ENCODE measurements at places on chromosomes 2 and 18. TPM values are rescaled to one million over a fixed set of nuclear protein-coding genes. Genes with fewer than 3 reads are reported as not detected.

The SERPINB4 gene
- not detected for total RNA-seq

The CYP26B1 gene
- total RNA-seq = 0.05 TPM

The TMEM200C gene
- not detected for total RNA-seq

GRCh38 chr2:65919550-65920188, 487.3 kb upstream of the SPRED2 start:
- no peaks in the 10 kb centered on the region for H3K4me1 ChIP-seq
- H3K36me3 ChIP-seq = no peaks in the 10 kb centered on the region
- H3K27ac ChIP-seq = no peak overlapping the region
- no peak overlapping the region for H3K4me3 ChIP-seq
- no peaks in the 10 kb centered on the region for H3K27me3 ChIP-seq

The DTNA gene
- total RNA-seq = not detected

- H3K27me3 ChIP-seq = no peaks in the 10 kb centered on the region
- H3K36me3 ChIP-seq = peaks cover 22% of the 10 kb centered on the region
- no peak for DNase-seq
- H3K4me1 ChIP-seq = peaks cover 78% of the 10 kb centered on the region
- H3K27ac ChIP-seq = peak overlapping the region; percentile 88
Observed at GRCh38 chr2:233250985-233251305, 528 bp upstream of the ATG16L1 start.

The LONRF2 gene
- total RNA-seq = 0.08 TPM

GRCh38 chr2:74526649-74527230, 709 bp upstream of the DQX1 start:
- peaks cover 32% of the 10 kb centered on the region for H3K36me3 ChIP-seq
- H3K27ac ChIP-seq = no peak overlapping the region
- peaks cover 34% of the 10 kb centered on the region for H3K4me1 ChIP-seq
- no peak for DNase-seq

The DYNAP gene
- not detected for total RNA-seq

DNA sequence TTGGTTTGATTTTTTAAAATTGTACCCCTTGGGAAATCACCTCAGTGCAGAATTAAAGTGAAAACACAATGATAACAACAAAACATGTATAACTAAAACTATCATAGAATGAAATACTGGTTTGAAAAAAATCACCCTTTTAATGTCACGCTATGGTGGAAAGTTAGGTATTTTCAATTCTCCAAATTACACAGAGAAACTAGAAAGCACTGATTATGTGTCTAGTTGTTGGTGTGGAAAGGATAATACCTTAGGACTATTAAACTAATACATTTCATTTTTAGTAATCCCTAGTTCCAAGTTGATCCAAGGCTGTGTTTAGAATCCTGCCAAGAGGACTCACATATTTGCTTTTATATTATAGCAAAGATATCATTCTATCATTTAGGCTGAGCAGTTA, 71.2 kb downstream of the NUP35 start:
- H3K27ac ChIP-seq = no peak overlapping the region
- DNase-seq = no peak
- H3K27me3 ChIP-seq = no peaks in the 10 kb centered on the region
- peaks cover 3% of the 10 kb centered on the region for H3K36me3 ChIP-seq

The ZSWIM2 gene
- total RNA-seq = not detected

The SERPINB13 gene
- total RNA-seq = not detected

DNA sequence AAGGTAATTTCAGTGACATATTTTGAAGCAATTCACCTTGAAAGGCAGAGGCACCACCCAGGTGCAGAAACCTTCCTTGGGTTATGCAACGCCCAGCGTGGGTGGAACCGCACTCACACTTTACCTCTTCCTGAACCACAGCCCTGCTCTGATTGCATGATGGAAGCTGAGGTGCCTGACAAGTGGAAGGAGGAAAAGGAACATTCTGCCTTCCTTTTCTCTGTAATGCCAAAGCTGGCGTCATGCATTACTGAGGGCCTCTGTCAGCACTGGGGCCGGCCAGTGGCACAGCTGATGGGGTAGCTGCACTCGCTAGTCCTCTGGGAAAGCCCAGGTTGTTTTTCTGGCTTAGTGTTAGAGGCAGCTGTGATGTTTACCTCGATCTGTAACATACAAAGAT, 266.5 kb downstream of the NEDD4L start:
- H3K4me3 ChIP-seq = no peak overlapping the region
- H3K4me1 ChIP-seq = peaks cover 38% of the 10 kb centered on the region
- peak overlapping the region; percentile 24 for H3K27ac ChIP-seq
- peak; percentile 67 for DNase-seq
- H3K36me3 ChIP-seq = no peaks in the 10 kb centered on the region

The FN1 gene
- total RNA-seq = 0.41 TPM

GRCh38 chr2:178913049-178913441, 105.8 kb upstream of the TTN start:
- H3K4me1 ChIP-seq = no peaks in the 10 kb centered on the region
- H3K36me3 ChIP-seq = no peaks in the 10 kb centered on the region
- DNase-seq = no peak
- no peaks in the 10 kb centered on the region for H3K27me3 ChIP-seq

DNA sequence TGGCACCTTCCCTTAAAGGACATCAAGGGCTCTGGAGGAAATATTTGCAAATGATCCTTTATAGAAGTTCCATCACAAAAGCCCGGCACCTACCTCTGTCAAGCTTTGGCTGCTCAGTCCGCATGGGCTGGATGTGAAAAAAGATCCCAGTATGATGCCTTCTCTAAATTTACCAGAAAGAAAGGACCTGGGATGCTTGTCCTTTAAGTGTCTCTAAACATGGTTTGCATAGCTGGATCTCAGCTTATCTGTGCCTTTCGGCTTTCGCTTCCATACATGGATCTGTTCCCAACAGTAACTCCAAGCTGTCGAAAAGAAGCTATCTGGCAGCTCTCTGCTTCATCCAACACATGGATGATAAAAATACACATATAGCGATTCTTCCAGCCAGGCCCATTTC, 60.4 kb upstream of the SLC8A1 start:
- H3K36me3 ChIP-seq = no peaks in the 10 kb centered on the region
- no peaks in the 10 kb centered on the region for H3K27me3 ChIP-seq
- no peak overlapping the region for H3K27ac ChIP-seq

- no peak overlapping the region for H3K27ac ChIP-seq
- H3K4me3 ChIP-seq = no peak overlapping the region
- DNase-seq = no peak
- no peaks in the 10 kb centered on the region for H3K36me3 ChIP-seq
Observed at GRCh38 chr2:149781263-149781808, 193.8 kb upstream of the MMADHC start.

- no peak overlapping the region for H3K4me3 ChIP-seq
- no peak for DNase-seq
- no peak overlapping the region for H3K27ac ChIP-seq
- H3K4me1 ChIP-seq = no peaks in the 10 kb centered on the region
- no peaks in the 10 kb centered on the region for H3K36me3 ChIP-seq
Observed at GRCh38 chr2:194686569-194686968, 970.5 kb upstream of the SLC39A10 start.

The MDH1B gene
- 0.31 TPM for total RNA-seq

DNA sequence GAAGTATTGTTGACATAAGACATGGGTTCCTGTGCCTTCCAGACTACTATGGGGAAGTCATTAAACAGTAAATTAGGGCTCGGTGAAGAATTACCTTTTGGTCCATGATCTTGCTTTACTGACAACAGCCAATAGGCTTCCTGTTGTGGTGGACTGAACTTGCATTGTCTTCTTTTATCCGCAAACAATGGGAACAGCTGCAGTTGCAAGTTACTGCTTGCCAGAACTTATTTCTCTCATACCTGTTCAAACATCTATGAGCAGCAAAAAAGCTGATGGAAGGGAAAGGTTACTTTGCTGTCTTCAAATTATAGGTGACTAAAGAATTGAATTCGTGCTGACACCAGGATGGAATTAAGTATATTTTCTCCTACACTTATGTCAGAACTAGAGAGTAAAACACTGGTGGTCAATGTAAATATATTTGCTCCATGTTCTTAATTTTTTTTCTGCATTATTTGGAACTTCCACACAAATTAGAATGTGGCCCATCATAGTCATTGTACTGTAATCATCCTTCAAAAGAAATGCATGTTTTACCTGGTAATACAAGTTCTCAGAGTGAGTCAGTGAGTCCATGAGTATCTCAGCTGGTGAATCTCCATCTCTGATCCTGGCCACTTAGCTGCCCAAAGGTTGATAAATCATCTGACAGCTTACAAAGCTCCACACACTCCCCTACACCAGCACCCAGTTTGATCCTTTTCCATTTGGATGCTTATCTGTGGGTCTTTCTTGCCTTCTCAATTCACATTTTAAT, 37.3 kb upstream of the RNF152 start:
- no peak for DNase-seq
- H3K4me3 ChIP-seq = no peak overlapping the region
- H3K4me1 ChIP-seq = peaks cover 11% of the 10 kb centered on the region
- no peak overlapping the region for H3K27ac ChIP-seq
- no peaks in the 10 kb centered on the region for H3K36me3 ChIP-seq

DNA sequence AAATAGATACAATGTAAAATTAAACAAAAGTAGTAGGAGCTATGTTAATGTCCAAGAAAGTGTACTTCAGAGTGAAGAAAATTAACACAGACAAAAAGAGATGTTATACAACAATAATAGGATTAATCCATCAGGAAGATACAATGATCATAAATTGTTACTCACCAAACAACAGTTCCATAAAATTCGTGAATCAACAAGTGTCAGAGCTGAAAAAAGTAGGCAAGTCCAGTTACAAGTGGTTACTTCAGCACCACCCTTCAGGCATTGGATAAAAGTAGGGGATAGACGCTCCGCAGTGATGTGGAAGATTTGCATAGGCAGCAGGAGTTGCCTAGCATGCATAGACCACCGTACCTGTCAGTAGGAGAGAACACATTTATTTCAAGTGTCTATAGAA, 77.8 kb downstream of the ATP9B start:
- no peaks in the 10 kb centered on the region for H3K4me1 ChIP-seq
- peaks cover 11% of the 10 kb centered on the region for H3K36me3 ChIP-seq
- no peaks in the 10 kb centered on the region for H3K27me3 ChIP-seq
- DNase-seq = no peak

DNA sequence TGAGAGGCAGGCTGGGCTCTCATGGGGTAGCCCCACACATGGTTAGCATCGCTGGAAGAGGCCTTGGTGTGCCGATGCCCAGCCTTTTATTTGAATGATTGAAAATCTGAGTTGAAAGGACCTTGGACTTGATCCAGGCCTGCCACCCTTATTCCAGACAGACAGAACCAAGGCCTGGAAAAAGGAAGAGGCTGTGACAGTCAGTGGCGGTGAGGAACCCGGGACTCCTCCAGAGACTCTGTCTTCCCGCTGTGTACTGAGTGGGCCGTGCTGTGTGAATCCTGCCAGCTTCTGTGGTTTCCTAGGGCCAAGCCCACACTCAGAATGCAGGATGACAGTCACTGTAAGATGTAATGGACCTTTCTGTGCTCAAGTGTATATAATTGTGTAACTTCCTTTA, 218.5 kb downstream of the LDLRAD4 start:
- H3K27ac ChIP-seq = peak overlapping the region; percentile 69
- H3K4me1 ChIP-seq = peaks cover 47% of the 10 kb centered on the region
- H3K27me3 ChIP-seq = no peaks in the 10 kb centered on the region
- no peaks in the 10 kb centered on the region for H3K36me3 ChIP-seq

DNA sequence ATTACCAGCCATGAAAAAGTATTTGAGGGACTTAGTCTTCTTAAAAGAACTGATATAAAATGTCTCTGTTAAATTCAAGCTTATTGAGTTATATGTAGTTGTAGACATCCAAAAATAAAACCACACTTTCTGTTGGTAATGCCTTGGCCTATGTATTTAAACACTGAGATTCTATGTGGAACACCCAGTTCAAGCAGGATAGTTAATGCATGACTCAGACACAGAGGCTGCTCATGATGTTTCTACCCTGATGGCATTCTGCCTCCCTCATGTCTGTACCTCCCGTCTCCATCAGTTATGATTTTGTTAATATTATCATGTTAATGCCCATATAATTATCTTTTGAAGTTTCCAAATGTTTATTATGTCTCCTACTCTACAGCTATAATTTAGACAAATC, 164.5 kb downstream of the XIRP2 start:
- no peaks in the 10 kb centered on the region for H3K27me3 ChIP-seq
- no peaks in the 10 kb centered on the region for H3K36me3 ChIP-seq
- DNase-seq = no peak
- H3K27ac ChIP-seq = no peak overlapping the region
- H3K4me3 ChIP-seq = no peak overlapping the region
- H3K4me1 ChIP-seq = no peaks in the 10 kb centered on the region
